ENCODE measurements at places on chromosomes 4 and X. TPM values are rescaled to one million over a fixed set of nuclear protein-coding genes. Genes with fewer than 3 reads are reported as not detected.

DNA sequence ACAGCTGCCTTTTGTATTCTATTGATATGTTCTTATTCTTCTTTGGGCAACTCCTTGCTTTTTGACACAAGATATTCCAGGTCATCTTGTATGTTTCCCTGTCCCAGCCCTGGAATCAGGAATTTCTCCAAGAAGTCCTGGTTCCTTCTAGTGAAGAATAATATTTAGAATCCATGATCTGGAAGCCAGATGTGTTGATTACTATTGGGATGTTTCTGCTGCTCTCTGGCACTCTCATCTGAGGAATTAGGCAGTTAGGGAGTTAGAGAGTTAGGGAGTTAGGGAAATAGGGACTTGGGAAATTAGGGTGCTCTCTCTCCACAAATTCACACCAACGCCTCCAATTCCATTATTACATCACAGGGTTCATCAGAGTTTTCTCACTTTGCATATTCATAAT is 191.2 kb downstream of the ZNF330 start:
- H3K27me3 ChIP-seq = peaks cover 6% of the 10 kb centered on the region
- no peaks in the 10 kb centered on the region for H3K36me3 ChIP-seq
- no peak for DNase-seq
- no peak overlapping the region for H3K4me3 ChIP-seq
- no peak overlapping the region for H3K27ac ChIP-seq

GRCh38 chr4:15413623-15414019 is 14.2 kb upstream of the C1QTNF7 start:
- H3K4me1 ChIP-seq = peaks cover 6% of the 10 kb centered on the region
- no peaks in the 10 kb centered on the region for H3K27me3 ChIP-seq
- DNase-seq = no peak
- H3K36me3 ChIP-seq = no peaks in the 10 kb centered on the region
- H3K27ac ChIP-seq = no peak overlapping the region

DNA sequence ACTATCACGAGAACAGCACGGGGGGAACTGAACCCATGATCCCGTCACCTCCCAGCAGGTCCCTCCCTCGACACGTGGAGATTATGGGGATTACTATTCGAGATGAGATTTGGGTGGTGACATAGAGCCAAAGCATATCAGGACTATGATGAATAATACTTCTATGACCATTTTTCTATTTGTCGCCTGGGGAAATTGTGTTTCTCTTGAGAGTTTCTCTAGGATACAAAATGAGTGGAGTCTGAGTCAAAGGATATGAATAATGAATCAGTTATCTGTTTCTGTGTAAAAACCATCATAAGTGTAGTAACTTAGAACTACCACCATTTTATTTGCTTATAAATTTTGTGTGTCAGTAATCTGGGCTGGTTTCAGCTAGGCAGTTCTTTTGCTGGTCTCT is 533.0 kb upstream of the ARX start:
- H3K27me3 ChIP-seq = no peaks in the 10 kb centered on the region
- H3K36me3 ChIP-seq = no peaks in the 10 kb centered on the region
- no peaks in the 10 kb centered on the region for H3K4me1 ChIP-seq

DNA sequence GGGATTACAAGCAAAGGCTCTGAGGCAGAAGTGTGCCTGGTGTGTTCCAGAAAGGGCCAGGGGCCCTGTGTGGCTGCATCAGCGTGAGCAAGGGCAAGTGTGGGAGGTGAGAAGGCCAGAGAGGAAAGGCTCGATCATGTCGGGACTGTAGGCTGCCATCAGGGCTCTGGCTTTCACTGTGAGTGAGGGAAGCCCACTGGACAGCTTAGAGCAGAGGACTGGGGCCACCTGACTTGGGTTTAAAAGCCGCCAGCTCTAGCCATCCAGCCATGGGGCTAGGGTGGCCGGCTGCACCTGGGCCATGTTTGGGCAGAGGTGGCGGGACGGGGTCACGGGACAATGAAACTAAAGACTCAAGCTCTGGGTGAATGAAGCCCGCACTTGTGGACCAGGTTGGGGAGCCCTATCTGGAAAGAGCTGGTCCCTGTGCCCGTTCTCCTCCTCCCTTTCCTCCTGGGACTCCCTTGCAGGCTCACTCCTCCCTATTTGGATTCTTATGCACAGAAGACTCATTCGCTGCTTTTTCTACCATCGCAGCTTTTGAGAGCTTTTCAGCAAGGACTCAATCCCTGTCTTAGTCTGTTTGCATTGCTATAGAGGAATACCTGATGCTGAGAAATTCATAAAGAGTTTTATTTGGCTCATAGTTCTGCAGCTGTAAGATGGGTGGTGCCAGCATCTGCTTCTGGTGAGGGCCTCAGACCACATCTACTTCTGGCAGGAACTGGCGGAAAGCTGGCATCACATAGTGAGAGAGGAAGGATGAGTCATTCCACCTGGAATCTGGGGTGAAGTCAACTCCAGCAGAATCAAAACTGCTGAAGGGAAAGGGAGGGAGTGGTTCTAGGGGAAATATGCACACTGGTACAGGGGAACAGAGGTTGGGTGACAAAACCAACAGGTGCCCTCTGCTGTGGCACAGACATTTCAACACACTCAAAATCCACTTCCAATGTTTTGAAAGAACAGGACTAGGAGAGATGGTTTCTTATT is 15.3 kb downstream of the CTAG1B start:
- H3K27ac ChIP-seq = no peak overlapping the region
- H3K27me3 ChIP-seq = peaks cover 35% of the 10 kb centered on the region
- H3K4me1 ChIP-seq = no peaks in the 10 kb centered on the region
- no peaks in the 10 kb centered on the region for H3K36me3 ChIP-seq
- H3K4me3 ChIP-seq = no peak overlapping the region

DNA sequence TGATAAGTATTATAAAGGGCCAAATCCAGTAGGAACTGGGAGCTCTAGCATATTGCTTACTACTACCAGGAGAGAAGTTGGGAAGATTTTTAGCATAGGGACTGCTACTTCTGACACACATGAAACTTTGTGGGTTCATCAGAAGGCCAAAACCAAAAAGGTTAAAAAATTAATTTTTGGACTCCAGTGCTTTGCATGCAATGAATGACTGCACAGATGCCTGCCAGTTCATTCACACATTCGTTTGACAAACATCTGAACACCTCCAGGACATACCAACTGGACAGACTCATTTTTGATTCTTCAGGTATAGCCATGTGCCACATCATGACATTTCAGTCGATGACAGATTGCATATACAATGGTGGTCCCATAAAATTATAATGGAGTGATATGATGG is 79.8 kb downstream of the MID1IP1 start:
- no peak overlapping the region for H3K27ac ChIP-seq
- H3K4me1 ChIP-seq = no peaks in the 10 kb centered on the region
- no peaks in the 10 kb centered on the region for H3K36me3 ChIP-seq
- H3K4me3 ChIP-seq = no peak overlapping the region
- no peaks in the 10 kb centered on the region for H3K27me3 ChIP-seq

DNA sequence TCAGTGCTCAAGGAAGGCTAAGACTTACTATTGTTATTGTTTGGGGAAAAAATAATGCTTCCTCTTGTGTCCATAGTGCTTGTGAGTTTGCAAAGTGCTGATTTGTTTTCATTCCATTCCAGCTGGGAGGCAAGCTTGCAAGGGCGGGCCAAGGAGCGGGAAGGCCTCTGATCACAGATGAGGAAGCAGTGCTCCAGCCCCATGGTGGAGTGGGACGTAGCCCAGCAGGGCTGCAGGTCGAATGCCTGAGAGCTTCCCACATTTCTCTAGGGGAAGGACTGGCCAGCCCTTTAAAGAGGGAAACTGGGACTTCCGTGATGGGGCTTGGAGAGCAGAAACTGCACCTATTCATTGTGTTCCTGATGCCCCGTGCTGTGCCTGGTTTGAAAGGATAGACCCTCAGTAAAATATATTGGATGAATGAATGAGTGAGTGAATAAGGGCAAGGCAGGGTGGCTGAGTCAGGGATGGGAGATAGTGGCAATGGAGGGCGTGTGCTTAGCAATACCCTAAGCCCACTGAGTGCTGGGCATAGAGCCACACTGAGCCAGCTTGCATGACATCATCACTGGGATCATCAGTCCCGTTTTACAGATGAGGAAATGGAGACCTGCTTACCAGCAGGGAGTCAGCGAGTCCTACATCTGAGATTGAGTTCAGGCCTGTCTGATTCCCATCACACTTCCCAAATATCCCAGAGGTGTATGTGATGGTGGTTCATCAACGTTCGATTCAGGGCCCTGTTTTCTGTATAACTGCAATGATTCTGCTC is 17.9 kb upstream of the NSG1 start:
- no peak overlapping the region for H3K4me3 ChIP-seq
- no peaks in the 10 kb centered on the region for H3K36me3 ChIP-seq
- no peak for DNase-seq
- no peak overlapping the region for H3K27ac ChIP-seq

- no peaks in the 10 kb centered on the region for H3K36me3 ChIP-seq
- no peak overlapping the region for H3K27ac ChIP-seq
- no peaks in the 10 kb centered on the region for H3K27me3 ChIP-seq
- H3K4me3 ChIP-seq = no peak overlapping the region
Measured at GRCh38 chr4:95825546-95825945, 14.3 kb upstream of the PDHA2 start.

GRCh38 chr4:11471046-11471441 is 42.4 kb upstream of the HS3ST1 start:
- no peak overlapping the region for H3K4me3 ChIP-seq
- H3K27me3 ChIP-seq = no peaks in the 10 kb centered on the region
- no peaks in the 10 kb centered on the region for H3K36me3 ChIP-seq
- DNase-seq = no peak

Gene ZNF630
- total RNA-seq = 5.8 TPM

DNA sequence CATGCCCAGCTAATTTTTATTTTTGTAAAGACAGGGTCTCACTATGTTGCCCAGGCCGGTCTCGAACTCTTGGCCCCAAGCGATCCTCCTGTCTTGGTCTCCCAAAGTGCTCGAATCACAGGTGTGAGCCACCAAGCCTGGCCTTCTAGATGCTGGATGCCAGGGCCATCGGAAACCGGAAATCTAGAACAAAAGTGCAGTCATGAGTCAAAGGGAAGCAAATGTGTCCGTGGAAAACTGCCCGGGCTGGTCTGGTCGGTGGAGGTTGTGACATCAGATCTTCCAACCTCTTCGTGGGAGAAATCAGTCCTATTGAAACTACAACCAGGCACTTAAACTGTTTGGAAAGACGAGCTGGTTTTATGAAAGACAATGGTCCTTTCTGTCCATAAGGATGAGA is 92.3 kb upstream of the SHOX start:
- H3K4me3 ChIP-seq = no peak overlapping the region
- H3K27ac ChIP-seq = no peak overlapping the region
- no peaks in the 10 kb centered on the region for H3K4me1 ChIP-seq
- DNase-seq = no peak
